Fibroblast of the aortic adventitia (primary cell): ENCODE measurements at places on chromosomes 1 and 21. TPM values are rescaled to one million over a fixed set of nuclear protein-coding genes. Genes with fewer than 3 reads are reported as not detected.

- DNase-seq: peak; percentile 65
Observed at GRCh38 chr1:21782349-21782867, 541 bp downstream of the USP48 start.

DNA sequence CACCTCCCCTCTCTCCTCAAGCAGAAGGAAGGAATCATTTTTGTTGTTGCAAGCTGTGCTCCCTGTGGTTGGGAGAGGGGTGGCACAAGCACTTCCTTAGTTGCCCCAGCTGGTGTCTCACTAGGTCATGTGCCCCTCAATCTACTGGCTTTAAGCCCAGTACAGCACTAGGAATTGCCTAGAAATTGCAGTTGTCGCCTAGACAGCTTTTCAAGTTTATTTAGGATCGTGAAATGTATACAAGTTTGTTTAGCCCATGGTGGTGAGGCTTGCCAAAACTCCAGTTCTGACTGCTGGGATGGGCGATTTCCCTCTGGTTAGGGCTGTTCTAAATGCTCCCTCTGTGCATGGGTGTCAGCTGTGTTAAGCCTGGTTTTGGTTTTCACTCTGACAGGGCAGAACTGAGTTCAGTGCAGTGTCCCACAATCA lies 126.8 kb upstream of the ZNF644 start:
- no peak for DNase-seq

DNA sequence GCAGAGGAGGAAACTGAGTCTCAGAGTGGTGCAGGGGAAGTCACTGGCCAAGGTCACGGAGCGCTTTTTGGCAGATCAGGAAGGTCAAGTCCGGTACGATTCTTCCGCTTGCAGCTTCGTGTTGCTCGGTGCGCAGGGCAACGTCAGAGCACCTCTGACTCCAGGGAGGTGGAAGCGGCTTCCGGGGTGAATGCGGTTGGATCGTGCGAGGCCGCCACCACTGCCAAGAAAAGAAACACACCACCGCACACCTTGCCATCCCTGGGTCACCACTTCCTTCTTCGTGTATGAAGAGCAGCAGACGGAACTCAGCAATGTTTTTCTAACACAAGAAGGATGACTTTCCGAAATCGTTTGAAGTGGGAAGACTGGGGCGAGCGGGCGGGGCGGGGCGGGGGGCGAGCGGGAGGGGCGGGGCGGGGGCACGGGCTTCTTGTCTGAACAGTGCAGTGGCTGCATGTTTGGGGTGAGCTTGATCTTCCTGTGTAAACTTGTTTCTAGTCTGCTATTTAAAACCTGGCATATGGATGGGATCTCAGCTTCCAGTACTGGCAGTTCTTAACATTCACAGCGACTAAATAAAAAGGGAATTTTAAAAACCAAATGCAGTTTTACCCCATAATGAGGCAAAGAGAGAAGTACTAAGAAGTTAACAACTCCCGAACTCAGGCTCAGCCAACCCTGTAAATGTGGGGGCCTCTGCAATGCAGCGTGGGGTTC lies 300.0 kb downstream of the RRAGC start:
- DNase-seq: no peak

- no peak for DNase-seq
Observed at GRCh38 chr1:51960262-51960661, 30.2 kb downstream of the RAB3B start.

- DNase-seq: no peak
Observed at GRCh38 chr21:43717967-43718871, 710 bp upstream of the PDXK start.

- no peak for DNase-seq
Observed at GRCh38 chr1:109235137-109235536, 14.2 kb upstream of the CELSR2 start.

DNA sequence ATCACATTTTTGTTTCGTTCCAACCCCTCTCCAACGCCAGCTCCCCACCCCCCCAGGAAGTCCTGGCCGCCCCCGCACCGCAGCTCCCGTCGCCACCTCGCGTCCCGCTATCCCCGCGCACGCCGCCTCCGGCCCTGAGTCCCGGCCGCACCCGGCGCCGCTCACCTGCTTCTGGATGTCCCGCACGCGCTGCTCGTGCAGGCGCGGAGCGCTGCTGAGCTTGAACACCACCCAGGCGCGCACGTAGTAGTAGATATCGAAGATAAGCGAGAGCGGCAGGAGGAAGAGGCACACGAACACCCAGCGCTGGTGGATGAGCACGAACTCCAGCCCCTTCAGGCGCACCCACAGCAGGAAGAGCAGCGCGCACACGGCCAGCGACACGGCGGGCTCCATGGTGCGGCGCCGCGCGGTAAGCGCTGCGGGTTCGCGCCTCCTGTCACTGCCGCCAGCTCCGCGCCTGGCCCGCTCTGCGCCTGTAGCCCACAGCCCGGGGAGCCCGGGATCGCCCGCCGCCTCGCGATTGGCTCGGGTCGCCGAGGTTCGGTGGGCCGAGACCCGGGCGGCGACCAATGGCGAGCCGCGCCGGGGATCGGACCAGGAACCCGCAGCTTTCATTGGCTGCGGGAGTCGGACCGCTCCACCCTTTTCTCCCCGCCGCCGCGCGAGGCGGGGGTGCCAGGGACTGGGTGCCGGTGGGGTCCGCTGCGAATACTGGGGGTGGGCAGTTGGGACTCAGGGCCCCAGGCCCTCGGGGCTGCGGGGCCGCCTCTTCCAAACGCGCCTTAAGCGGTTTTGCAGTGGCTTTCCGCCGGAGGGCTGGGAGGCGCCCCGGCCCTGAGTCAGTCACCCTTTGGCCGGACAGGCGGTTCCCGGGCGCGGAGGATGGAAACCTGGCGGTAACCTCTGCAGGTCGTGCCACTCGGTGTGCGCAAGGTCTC lies at the start of gene DHCR24:
DHCR24 (minus strand) TSS at position 472 of the 941 bp plus-strand sequence; CDS start at position 396, 76 bp downstream.
- DNase-seq: peak; percentile 73

GRCh38 chr1:4794020-4794780 lies 139.8 kb downstream of the AJAP1 start:
- no peak for DNase-seq

GRCh38 chr1:200302921-200303290 lies 106.9 kb downstream of the ZNF281 start:
- DNase-seq: peak; percentile 19

DNA sequence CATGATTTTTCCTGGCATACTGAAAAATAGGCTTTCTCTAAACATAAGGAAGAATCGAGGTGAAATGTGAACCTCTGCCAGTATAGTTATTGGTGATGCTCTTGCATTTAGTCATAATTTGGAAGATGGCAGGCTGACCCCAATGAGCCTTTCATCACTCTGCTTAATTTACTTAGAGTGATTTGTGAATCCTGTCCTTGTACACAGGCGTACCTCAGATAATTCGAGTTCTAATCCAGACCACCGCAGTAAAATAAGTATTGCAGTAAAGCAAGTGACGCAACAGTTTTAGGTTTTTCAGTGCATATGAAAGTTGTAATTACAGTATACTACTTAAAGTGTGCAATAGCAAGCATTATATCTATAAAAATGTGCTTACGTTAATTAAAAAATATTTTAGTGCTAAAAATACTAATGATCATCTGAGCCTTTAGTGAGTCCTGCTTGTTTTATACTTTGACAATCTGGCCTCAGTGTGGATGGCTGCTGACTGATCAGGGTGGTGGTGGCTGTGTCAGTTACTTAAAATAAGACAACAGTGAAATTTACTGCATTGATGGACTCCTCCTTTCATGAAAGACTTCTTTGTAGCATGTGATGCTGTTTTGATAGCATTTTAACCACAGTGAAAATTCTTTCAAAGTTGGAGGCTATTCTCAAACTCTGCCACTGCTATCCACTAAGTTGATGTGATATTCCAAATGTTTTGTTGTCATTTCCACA lies 1.7 kb downstream of the PKNOX1 start:
- DNase-seq: peak; percentile 14

GRCh38 chr1:152870831-152871730 lies 7.0 kb upstream of the SMCP start:
- DNase-seq: peak; percentile 31

DNA sequence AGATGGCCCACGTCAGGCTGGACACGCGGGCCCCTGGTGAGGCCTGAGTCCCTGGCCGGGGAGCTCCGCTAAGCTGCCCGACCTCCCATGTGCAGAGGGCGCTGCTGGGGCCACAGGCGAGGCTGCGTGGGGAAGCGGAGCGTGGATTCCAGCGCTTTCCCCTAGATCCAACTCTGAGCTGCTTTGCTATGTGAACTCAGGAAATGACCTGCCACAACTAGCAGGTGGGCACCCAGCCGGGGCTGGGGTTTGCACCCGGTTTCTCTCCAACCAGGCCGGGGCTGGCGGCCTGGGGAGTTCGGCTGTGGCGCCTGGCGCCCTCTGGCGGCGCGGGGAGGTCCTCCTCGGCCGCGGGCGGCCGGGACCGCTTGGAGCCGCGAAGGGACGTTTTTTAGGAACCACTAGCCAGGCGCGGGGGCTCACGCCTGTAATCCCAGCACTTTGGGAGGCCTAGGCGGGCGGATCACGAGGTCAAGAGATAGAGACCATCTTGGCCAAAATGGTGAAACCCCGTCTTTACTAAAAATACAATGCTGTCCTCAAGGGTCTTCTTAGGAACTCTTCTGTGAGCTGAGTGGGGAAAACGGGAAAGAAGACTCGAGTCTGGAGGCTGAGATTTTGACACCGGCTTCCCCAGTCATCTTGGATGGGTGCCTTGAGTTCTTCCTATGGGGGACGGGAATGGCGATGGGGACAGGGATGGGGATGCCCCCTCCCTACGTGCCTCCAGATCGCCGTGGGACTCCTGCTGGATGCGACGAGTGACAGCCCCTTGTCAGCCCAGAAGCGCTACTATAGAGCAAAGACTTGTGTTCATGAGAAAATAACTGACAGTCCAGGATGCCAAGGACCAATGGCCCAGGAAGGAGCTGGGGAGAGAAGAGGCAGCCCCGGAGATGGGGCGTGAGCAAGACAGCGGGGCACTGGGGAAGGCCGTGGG lies 12.6 kb downstream of the PYCR2 start:
- DNase-seq: peak; percentile 49

DNA sequence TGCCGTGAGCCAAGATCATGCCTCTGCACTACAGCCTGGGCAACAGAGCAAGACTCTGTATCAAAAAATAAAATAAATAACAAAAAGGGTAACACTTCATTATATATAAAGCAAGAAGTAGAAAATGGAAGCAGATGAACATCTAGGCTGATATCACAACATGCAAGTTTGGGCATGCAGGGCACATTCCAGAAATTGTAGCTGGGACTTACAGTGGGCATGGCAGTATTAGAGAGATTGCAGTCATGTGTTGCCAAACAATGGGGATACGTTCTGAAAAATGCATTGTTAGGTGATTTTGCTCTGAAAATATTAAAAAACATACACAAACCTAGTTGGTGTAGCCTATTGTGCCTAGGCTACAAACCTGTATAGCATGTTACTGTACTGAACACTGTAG lies 441.0 kb upstream of the PRMT6 start:
- no peak for DNase-seq

- DNase-seq: no peak
Observed at GRCh38 chr1:97833881-97834280, 87.0 kb downstream of the DPYD start.

DNA sequence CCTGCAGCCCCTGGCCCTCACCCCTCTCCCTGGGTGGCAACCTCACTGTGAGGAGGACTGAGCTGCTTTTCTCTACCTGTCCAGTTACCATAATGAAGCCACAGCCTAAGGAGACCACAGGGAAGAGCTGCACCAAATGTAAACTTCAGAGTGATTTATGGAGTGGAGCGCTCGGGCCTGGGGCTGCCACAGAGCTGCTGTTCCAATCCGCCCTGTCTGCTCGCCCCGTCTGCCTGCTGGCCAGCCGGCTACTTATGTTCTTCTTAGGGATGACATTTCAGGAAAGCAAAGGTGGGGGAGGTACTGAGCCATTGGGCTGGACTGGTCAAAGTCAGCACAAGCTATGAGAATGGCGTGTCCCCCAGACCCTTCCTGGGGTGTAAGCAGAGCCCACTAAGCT lies 17.9 kb downstream of the SYT6 start:
- no peak for DNase-seq

DNA sequence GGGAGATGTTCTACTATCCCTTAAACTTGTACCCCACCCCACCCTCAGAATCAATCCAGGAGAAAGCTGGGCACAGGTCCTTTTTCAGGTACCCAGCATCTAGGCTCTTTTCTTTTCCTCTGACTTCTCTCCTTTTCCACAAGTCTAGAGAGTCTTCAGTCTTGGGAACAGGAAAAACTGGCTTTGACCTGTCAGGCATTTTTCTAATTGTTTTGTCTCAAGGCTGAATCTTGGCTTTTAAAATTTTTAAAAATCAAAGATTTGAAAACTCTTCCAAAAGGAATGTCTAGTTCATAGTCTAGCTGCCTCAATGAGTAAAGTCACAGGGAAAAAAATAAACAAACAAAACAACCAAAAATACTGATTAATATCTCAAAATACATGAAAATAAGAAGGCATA lies 161.5 kb downstream of the HFM1 start:
- no peak for DNase-seq

- no peak for DNase-seq
Observed at GRCh38 chr1:248818505-248819374, 7.0 kb downstream of the SH3BP5L start.

DNA sequence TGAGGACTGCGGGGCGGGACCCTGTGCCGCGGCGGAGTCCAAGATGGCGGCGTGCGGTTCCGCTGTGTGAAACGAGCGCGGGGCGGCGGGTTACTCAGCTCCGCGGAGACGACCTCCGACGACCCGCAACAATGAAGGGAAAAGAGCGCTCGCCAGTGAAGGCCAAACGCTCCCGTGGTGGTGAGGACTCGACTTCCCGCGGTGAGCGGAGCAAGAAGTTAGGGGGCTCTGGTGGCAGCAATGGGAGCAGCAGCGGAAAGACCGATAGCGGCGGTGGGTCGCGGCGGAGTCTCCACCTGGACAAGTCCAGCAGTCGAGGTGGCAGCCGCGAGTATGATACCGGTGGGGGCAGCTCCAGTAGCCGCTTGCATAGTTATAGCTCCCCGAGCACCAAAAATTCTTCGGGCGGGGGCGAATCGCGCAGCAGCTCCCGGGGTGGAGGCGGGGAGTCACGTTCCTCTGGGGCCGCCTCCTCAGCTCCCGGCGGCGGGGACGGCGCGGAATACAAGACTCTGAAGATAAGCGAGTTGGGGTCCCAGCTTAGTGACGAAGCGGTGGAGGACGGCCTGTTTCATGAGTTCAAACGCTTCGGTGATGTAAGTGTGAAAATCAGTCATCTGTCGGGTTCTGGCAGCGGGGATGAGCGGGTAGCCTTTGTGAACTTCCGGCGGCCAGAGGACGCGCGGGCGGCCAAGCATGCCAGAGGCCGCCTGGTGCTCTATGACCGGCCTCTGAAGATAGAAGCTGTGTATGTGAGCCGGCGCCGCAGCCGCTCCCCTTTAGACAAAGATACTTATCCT lies 430 bp downstream of the RBM15 start:
- DNase-seq: peak; percentile 23

Gene CELA3A
- not detected in 2 replicates for total RNA-seq

Gene OR2L8
- total RNA-seq: not detected in 2 replicates

Gene SPRR1A
- total RNA-seq: not detected in 2 replicates

Gene NPPA
- total RNA-seq: not detected in 2 replicates

Gene HAO2
- not detected in 2 replicates for total RNA-seq

Gene ZSCAN20
- total RNA-seq: 6.2 and 6.7 TPM in 2 replicates

Gene MXRA8
- 367 and 605 TPM in 2 replicates for total RNA-seq

Gene FCGR1A
- not detected in 2 replicates for total RNA-seq
